ENCODE measurements at places on chromosomes 5 and 9.

GRCh38 chr5:149567226-149567625 is 14.1 kb upstream of the ARHGEF37 start:
- no peak for DNase-seq

DNA sequence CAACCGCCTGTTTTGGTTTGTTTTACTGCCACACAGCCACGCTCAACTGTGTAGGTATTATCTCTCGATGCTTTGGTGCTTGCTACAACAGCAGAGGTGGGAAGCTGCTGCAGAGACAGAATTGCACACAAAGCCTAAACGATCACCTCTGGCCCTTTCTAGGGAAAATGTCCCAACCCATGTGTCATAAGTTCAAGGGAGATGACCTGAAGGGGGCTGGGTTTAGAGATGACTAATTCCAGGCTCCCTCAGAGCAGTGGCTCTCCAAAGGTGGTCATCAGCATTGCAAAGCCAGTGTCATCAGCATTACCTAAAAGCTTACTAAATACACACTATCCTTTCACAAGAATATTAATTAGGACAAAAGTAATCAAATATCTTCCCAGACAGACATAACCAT is 10.9 kb downstream of the ZNF622 start:
- no peak for DNase-seq

DNA sequence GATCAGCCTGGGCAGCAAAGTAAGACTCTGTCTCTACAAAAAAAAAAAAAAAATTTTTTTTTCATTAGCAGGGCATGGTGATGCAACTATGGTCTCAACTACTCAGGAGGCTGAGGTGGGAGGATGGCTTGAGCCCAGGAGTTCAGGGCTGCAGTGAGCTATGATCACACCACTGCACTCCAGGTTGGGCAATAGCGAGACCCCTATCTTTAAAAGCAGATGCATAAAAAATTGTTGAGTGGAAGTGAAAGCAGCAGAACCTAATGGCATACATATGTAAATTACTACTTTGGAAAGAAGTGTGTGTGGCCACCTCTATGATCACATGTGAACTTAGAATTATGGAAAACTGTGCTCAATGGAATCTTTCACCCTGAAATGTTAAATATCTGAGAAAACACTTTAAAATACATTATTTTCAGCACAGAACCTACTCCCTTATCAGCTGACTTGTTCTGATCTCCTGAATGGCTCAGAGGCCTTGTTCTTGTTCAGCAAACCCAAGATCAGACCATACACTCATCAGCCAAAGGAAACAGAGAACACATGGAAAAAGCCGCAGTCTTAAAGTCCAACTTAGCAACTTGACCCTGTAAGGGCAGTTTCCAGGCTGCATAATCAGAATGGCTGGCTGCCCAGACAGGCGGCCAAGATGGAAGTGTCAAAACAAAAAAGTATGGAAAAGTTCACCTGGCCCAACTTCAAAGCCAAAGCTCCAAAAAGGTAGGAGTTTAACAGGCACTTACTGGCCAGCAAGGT is 56.5 kb downstream of the SIL1 start:
- DNase-seq = no peak

DNA sequence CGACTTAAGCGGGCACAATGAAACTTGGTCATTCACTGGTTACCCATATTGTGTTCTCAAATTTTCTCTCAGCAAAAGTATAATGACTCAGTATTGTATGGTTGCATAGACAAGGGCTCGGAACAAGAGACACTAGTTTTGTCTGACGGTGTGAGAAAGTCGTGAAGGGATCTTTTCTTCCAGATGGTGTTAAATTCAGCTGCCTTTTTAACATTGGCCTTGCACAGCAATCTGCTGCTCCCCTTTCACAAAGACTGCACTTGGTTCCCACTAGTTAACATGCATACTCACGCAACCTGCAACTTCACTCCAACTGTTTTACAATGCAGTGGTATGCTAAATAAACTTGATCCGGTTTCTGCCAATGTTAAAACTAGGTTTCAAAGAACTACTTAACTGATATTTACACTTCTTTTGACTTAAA is 219.2 kb downstream of the MEF2C start:
- no peak for DNase-seq

DNA sequence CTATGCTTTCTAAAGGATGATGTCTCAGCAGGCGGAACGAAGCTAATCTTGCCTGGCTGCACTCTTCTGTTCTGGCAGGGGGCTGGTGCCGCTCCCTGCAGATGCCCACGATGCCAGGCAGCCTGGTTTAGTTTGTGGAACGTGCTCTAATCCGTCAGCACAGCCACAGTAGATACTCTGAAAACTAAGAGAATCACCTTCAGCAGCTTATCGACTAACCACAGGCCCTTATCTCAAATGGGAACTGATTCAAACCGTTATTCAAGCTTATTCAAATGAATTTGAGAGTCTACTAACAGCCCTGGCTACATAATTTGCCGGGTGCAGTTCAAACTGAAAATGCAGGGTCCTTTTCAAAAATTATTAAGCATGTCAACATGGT is 246.6 kb upstream of the ANKRD55 start:
- no peak for DNase-seq

- DNase-seq = no peak
These were observed 220.2 kb upstream of the CLINT1 start for GRCh38 chr5:158079097-158079496.

DNA sequence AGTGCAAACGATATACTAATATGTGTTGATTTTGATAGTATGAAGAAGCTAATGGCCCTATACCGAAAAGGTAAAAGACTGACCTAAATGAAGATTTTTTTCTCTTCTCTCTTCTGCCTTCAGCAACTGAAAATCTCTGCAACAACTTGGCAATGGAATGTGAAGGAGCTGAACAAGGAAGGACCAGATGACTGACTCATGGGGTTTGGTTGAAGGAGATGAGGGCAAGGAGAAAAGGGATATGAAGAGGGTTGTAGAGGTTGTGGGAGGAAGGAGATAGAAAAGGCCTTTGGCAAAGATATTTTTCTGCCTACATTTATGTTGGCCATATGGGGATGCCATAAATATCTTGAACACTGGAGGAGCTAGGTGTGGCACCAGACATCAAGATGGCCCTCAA is 129.7 kb upstream of the CHD1 start:
- DNase-seq = no peak

- no peak for DNase-seq
These were observed 529 bp downstream of the CSNK1A1 start for GRCh38 chr5:149550594-149551226.

DNA sequence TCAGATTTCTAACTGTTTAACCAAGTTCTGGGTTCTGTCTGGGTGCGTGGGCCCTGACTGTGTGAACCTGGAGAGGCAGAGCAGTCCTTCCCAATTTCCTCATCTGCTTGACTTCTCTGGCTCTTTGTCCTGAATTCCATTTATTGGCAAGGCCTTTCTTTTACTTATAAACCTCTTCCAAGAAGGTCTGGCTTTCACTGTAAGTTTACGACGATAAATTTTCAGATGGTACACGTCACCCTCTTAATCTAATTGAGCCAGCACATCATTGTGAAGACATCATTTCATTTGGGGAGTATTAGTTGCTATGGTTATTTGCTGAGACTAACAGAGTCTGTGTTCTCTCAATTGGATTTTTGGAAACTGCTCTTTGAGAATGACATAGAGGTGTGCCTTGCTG is 92.4 kb downstream of the ARHGAP26 start:
- DNase-seq = no peak

DNA sequence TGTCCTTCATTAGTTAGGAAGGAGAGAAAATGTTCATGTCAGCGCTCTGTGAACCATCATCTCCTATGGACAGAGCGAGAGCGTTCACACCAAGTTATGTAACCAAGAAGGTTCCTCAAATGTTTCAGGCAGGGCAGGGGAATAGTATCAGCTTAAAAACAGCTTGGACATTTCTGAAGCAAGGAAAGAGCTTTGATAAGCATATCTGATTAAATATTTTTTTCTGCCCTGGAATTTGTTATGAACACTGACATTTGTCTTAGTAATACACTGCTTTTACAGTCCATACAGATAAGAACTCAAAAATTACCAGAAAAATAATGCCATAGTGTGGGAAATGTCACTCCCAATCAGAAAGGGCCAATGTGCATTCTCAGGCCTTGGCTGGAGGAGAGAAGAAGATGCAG is 66.3 kb upstream of the LIFR start:
- DNase-seq = no peak

- DNase-seq = no peak
These were observed 434.7 kb downstream of the DTWD2 start for GRCh38 chr5:118553662-118554061.

GRCh38 chr5:154405078-154405792 is 40.6 kb upstream of the SAP30L start:
- peak; percentile 91 for DNase-seq

DNA sequence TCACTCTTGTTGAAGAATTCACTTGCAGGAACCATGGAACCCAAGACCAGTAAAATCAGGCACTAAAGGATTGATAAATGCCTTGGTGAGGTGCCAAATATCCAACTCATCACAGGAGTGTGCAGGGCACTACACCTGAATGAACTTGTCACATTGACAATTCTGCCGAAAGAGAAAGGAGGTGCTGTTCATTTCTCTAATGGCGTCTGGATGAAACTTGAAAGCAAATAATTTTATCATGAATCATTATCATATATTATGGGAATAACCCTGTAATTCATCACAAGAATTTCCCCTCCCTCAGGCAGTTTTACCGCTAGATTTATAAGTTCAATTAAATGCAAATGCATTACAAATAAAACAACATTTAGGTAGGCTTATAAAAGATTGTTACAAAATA is 360.0 kb downstream of the GLIS3 start:
- no peak for DNase-seq

GRCh38 chr9:131432597-131433301 is 38.9 kb downstream of the PRRC2B start:
- DNase-seq = no peak

DNA sequence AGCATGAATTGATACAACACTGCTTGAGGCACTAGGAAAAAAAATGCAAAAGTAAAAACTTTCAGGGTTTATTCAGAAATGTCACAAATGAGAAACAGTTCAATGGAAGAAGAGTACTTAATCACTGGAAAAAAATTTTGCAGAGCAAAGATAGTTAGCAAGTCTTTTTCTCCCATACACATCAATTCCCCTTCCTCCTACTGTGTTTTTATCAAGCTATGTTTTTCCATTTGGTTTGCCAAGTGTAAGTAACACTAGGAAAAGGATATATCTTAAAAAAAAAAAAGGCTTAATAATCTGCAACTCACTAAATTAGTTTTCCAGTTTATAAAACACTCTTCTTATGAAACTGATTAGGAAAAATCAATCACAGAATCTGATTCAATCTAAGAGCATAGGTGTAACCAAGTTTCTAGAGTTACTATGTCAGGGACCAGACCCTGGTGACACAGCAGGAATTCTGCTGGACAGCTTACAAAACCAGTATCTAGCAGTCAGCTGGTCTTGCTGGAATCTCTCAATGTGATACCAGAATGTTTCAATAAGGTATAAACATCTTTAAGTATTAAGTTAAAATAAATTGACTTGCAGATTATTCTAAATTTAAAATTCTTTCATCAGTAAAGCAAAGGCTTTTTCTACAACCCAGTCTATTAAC is 34.7 kb downstream of the RNF145 start:
- no peak for DNase-seq

GRCh38 chr5:96235008-96235910 is 197.8 kb downstream of the PCSK1 start:
- no peak for DNase-seq

DNA sequence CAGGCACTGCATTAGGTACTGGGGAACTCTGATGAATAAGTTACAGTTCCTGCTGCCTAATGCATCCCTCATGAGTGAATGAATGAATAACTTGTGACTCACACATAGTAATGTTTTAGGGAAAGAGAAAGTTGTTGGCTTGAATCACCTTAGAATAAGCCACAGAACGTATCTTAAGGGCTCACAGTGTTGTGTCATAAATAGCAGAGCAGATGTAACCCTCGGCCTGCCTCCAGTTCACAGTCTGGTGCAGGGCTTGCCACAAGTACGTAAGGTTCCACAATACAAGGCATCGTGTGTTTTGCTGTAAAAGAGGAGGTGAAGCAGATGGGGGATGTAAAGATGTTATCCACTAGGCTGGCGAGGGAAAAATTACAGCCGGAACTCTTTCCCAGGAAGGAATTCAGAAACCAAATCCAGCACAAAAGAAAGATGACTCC is 218.7 kb downstream of the TRPM3 start:
- no peak for DNase-seq

DNA sequence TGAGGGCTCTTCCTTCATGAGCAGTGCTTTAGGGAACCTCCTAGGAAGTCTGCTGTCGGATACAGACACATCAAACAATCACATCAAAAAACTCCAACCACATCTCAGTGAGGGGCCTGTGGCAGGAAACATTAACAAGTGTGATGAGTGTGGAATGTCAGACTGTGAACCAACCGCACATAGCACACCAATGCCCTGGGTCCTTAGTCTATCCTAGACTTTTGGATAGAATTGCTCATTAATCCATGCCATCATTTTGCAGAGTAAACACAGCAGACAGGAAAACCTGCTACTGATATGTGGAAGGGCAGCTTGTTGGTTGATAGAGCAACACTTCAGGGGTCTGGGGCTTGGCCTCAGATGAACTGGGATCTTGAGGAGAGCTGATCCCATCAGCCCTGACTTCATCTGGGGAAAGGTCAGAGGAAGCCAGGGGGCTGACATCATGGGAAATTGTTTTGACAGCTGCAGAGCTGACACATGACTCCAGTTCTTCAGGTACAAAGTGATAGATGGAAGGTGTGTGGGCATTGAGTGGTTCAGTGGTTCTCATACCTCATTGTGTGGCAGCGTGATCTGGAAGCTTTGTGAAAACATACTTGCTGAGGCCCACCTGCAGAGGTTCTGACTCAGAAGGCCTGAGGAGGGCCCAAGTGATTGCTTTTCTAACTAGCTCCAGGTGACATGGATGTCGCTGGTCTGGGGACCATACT is 193.3 kb downstream of the DIRAS2 start:
- DNase-seq = no peak

GRCh38 chr9:90044710-90045151 is 439.9 kb downstream of the GADD45G start:
- DNase-seq = no peak

GRCh38 chr9:79220666-79221065 is 351.1 kb upstream of the TLE4 start:
- no peak for DNase-seq

- no peak for DNase-seq
These were observed 581.8 kb downstream of the ACTL7B start for GRCh38 chr9:108273988-108274387.

- DNase-seq = no peak
These were observed 87.9 kb upstream of the FSTL4 start for GRCh38 chr5:133700251-133700650.

- DNase-seq = peak; percentile 17
These were observed 684 bp downstream of the TOR1B start for GRCh38 chr9:129803676-129804060.

GRCh38 chr9:97437051-97437600 is 25.2 kb downstream of the TDRD7 start:
- no peak for DNase-seq

DNA sequence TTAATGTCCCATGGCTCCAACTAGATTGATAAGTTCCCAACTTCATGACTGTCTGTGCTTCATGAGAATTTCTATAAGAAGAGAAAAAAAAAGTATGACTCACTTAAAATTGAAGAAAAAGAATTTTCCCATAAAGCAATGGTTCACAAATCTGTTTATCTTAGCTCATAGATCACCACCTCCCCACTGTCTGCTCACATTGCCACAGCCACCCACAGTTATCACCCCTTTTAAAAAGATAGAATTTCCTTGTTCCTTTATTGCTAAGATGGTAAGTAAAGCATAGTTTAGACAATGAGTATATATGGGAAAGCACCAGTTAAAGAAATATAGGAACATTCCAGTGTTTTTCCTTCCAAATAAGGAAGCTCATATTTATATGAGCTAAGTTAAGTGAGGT is 67.1 kb downstream of the ALDH7A1 start:
- DNase-seq = no peak

Measured in HEK293T (cell line).